ENCODE measurements at places on chromosomes 12 and 14.

GRCh38 chr12:77998236-77998786 lies 167.6 kb downstream of the NAV3 start:
- DNase-seq = no peak

- no peak for DNase-seq
These were observed 166.7 kb upstream of the LHX5 start for GRCh38 chr12:113638460-113638775.

DNA sequence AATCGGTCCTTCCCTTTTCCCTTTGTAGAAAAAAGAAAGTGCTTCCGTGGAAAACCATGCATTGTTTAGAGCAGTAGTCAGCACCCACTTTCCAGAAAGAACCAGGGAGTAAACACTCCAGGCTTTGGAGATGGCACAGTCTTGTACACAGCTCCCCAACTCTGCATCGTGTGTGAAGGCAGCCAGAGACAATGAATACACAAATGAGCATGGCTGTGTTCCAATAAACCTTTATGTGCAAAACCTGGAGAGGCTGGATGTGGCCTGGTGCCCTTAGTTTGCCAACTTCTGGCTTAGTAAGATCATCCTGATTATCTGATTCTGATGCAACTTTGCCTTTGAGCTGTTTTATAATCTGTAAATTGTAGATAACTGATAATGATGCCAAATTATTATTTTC lies 463.4 kb upstream of the TMEM132C start:
- DNase-seq = no peak

- DNase-seq = no peak
These were observed 128.9 kb downstream of the CCER1 start for GRCh38 chr12:90826036-90826435.

- no peak for DNase-seq
These were observed 42.3 kb upstream of the FRMD6 start for GRCh38 chr14:51609251-51609954.

- no peak for DNase-seq
These were observed 12.4 kb downstream of the L2HGDH start for GRCh38 chr14:50299585-50299984.

DNA sequence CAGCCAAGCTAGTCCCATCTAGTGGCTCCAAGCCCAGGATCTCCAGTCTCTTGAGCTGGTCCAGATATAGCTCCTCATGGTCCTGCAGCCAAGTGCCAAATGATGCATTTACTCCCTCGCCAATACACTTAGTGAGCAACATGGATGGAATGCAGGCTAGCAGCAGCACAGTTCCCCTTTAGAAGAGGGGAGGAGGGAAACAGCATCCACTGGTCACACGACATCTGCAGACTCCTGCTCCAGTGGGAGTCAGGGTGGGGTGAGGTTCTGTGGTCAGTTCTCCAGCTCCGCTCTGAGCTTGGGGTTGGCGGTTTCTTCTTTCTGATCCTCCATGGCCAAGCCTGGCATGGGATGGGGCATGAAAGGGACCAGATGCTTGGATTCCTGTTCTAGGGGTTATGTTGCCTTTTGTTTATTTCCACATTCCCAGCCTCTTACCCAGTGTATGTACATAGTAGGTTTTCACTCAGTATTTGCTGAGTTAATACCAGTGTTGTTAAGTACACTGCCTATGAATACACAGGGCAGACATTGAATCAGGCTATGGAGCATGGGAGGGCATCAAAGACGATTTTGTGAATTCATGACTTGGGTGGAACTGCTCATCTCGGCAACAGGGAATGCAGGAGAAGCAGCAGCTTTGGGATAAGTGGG lies 57.3 kb downstream of the GALNT16 start:
- DNase-seq = no peak

- no peak for DNase-seq
These were observed 305.4 kb downstream of the BCL11B start for GRCh38 chr14:98966475-98967162.

- DNase-seq = no peak
These were observed 19.1 kb upstream of the DCP1B start for GRCh38 chr12:2023365-2023764.

- peak; percentile 59 for DNase-seq
These were observed 108.3 kb downstream of the SEC23A start for GRCh38 chr14:38994731-38995130.

DNA sequence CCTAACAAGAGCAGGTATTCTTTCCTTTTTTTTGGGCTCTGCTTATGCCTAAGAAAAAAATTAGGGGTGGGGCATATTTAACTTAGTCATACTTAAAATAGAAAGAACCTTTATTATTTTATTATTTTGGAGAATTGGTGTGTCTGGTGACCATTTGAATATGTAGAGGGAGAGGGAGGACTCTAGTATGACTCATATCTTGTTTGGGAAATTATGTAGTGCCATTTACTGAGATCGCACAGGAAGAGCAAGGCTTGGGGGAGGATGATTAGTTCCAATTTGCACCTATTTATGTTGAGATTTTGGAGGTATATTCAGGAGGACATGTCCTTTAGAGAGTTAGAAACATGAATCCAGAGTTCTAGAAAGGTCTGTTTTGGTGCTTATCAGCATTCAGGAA lies 9.9 kb downstream of the ZNF410 start:
- no peak for DNase-seq

DNA sequence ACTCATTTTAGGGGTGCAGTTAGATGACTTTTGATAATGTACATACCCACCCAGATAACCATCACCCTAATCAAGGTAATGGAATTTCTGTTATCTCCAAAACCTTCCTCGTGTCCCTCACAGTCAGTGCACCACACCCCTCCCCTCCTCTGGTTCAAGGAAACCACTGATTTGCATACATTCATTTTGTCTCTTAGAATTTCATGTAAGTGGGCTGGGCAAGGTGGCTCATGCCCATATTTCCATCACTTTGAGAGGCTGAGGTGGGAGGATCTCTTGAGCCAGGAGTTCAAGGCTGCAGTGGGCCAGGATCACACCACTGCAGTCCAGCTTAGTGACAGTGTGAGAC lies 15.7 kb downstream of the ADIPOR2 start:
- no peak for DNase-seq

GRCh38 chr14:100612986-100613385 lies 25.8 kb upstream of the BEGAIN start:
- DNase-seq = no peak

DNA sequence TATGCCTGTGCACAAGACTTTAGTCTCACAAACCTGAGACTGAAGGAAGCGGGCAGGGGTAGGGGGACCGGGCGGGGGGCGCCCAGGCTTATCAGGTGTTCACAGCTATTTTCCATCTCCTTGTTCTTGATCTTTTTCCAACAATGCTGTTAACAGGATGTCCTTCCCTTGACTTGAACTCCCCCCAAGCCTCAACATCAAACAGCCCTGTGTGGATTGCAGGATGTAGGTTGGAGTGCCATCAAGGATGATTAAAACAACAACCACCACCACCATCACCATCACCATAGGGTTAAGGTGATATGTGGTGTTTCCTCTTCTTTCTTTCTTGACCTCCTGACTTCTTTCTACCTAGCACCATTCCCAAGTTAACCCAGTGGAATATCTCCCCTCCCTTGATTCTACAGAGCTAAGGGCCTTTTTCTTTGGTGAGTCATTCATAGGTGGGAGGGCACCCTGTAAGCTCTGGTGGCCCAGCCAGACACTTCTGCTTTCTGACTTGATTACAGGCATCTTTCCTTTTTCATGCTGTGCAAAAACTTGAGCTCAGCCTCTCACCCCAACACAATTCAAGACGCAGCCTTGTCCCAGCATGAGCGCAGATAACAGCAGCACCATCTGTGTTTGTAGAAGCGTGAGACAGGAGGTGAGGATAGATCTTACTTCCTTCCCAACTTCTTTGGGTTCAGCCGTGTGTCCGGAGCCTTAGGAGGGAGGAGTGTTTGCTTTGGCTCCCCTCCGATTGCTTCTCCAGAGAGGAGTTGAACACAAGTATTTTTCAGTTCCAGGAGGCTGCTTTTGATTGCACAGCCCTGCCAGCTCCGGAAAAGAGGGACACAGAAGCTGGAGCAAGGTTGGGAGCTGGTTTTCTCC lies 26.8 kb downstream of the FLVCR2 start:
- DNase-seq = no peak

GRCh38 chr12:79161249-79161934 lies 296.8 kb downstream of the SYT1 start:
- no peak for DNase-seq

GRCh38 chr12:111812881-111813741 lies 28.9 kb upstream of the MAPKAPK5 start:
- peak; percentile 70 for DNase-seq

DNA sequence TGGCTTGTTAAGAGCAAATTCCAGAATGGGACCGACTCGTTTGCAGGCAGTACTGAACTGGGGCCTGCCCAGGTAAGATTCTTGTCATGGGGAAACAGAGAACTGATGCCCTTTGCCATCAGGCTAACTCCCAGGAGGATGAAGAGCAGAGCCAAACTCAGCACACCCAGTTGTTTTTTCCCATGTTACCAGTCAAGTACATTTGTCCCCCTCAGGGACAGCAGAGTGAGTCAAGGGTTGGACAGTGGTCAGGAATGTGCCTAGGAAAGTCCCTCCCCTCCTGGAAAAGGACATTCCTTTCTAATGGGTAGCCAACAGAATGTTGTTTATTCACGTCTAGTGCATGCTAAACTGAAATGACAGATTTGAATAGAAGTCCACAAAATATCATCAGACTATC lies 1.6 kb downstream of the ART4 start:
- no peak for DNase-seq

GRCh38 chr12:18581232-18581962 lies 156.4 kb downstream of the PLCZ1 start:
- DNase-seq = no peak

GRCh38 chr12:106211973-106212372 lies 35.8 kb downstream of the CKAP4 start:
- no peak for DNase-seq

DNA sequence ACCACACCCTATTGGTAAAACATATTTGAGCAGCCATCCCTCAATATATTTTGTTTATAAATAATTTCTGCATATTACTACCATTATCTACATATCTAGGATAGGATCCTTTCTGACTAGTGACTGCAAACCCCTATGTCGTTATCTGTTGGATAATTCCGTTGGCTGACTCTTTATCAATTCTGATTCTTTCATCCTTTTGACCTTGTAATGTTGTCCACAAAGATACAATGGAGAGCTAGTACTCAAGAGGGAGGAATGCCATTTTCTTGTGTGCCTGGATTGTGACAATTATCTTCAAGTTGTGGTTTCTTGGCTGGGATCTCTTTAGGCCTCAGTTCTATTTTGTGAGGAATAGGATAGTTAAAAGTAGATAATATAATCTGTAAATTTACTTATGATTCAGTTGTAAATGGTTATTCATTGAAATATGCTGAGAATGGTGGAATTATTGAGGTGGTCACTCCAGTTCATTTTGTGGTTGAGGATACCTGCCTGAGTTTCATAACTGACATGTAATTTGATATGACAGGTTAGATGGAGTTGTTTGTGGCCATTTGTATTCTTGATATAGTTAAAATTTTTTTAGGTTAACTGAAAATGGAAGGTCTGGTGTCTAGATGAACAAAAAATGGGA lies 10.1 kb downstream of the CHST11 start:
- DNase-seq = no peak

DNA sequence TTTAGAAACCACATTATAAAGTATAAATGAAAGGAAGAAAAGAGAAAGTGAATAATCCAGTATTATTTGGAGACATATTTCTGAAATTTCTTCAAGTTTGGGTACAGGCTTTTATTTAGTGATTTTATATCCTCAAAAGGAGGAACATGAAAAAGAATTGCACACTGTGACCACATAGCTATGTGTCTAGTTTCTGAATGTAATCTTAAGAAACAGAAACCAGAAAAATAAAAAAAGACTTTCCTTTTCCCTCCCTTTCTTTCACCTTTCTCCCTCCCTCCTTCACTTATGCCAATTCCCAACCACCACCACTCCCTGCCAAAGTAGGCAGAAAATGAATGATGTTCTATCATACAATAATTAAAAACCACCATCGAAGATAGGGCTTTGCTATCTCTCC lies 189.6 kb downstream of the PRKD1 start:
- no peak for DNase-seq

DNA sequence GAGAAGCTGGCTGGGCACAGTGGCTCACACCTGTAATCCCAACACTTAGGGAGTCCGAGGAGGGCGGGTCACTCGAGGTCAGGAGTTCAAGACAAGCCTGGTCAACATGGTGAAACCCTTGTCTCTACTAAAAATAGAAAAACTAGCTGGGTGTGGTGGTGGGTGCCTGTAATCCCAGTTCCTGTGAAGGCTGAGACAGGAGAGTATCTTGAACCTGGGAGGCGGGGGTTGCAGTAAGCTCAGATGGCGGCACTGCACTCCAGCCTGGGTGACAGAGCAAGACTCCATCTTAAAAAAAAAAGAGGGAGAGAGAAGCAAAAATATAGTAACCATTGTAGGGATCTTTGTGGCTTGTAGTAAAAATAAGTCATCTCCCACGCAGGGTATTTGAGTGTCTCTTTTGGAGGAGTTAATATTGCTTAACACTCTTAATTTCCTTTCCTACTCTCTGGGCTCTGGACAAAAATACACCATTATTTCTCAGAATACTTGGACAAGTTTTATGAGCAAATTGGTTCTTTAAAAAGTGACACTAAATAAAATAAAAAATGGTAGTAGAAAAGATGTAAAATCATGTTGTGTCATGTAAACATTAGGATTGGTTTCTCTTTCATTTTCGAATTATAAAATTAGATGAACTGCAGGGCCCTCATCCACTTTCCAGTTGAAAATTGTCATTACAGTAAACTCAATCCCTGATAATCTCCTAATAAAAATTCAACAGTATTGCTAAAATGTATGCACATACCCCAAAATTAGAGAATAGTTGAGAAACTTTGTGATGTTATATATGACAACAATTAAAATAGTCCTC lies 61.1 kb upstream of the C12orf71 start:
- no peak for DNase-seq

DNA sequence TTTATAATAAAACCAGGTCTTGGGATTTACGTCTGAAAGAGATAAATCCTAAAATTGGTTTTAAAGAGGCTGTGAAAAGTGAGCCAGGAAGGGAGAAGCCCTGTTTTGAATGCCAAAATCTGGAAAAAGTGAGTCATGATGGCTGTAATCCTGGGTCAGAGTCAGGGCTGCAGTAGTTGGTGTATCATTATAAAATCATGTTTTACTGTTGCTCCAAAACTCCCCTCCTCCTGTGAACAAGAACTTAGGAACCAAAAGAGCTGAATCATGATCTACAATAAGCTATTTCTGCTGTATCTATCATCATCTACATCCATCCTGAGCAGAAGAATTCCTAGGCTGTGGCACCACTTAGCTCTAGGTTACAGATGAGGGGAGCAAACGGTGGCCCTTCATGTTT lies 79.3 kb downstream of the LMO3 start:
- DNase-seq = no peak

GRCh38 chr12:77334806-77335205 lies 269.4 kb upstream of the E2F7 start:
- DNase-seq = no peak

- no peak for DNase-seq
These were observed 49.8 kb upstream of the ANO6 start for GRCh38 chr12:45166056-45166455.
